ENCODE measurements at places on chromosomes 6 and 20.

DNA sequence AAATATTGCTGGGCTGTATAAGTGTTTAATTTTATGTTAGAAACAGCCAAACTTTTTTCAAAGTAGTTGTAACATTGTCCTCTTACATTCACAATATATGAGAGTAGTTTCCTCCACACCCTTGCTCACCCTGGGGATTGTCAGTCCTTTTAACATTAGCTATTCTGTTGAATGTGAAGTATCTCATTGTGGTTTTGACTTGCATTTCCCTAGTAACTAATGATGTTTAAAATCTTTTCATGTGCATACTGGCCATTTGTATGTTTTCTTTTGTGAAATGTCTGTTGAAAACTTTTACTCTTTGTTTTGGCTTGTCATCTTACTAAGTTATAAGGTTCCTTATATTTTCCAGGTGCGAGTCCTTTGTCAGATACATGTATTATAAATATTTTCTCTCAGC lies 32.9 kb downstream of the TRIM38 start:
- DNase-seq = no peak

- DNase-seq = no peak
Observed at GRCh38 chr6:63447134-63447533, 125.1 kb upstream of the LOC128125822 start.

- peak; percentile 84 for DNase-seq
Observed at GRCh38 chr20:58818586-58819285, 32.0 kb downstream of the GNAS-AS1 start.

- no peak for DNase-seq
Observed at GRCh38 chr20:21562656-21563055, 48.8 kb upstream of the NKX2-2 start.

GRCh38 chr6:100809346-100809745 lies 71.8 kb downstream of the ASCC3 start:
- no peak for DNase-seq

DNA sequence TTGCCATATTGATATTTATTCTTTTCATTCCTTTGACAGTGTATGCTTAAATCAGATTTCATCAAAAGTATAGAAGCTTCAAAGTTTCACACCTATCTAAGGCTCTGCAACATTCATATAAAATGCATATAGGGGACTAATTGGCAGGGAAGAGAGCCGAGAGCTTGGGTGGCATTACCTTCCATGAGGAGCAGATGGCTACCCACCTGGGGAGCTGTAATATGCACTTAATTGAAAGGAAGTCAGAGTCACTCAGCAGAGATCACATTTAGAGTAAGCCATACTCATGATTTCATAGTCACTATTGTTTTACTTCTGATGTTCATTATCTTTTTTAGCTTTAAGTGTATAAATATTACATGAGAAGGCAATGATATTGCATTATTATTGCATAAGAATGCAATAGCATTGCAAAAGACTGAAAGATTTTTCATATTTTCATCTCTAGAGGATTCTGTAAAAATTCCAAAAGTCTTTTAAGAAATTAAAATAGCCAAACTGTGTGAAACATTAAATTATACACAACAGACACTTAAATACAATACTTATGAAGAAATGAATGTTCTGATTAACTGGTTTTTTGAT lies 1305.2 kb downstream of the EPHA7 start:
- DNase-seq = no peak

GRCh38 chr6:12896208-12896733 lies 179.7 kb downstream of the PHACTR1 start:
- no peak for DNase-seq

DNA sequence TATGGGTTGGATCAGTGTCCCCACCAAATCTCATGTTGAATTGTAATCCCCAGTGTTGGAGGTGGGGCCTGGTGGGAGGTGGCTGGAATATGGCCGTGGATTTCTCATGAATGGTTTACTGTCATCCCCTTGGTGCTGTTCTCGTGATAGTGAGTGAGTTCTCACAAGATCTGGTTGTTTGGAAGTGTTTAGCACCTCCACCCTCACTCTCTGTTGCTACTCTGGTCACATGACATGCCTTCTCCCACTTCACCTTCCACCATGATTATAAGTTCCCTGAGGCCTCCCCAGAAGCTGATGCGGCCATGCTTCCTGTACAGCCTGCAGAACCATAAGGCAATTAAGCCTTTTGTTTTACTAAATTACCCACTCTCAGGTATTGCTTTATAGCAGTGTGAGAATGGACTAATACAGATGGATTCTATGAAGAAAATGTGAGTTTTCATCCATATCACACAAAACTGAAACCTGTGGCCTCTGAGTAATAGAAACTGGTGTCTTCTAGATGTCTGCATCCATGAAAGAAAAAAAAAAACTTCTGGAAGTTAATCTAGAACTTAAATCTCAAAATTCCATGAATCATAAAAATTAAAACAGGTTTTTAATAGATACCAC lies 39.3 kb downstream of the MBOAT1 start:
- DNase-seq = no peak

GRCh38 chr6:157020881-157021343 lies 243.7 kb downstream of the ARID1B start:
- peak; percentile 76 for DNase-seq

DNA sequence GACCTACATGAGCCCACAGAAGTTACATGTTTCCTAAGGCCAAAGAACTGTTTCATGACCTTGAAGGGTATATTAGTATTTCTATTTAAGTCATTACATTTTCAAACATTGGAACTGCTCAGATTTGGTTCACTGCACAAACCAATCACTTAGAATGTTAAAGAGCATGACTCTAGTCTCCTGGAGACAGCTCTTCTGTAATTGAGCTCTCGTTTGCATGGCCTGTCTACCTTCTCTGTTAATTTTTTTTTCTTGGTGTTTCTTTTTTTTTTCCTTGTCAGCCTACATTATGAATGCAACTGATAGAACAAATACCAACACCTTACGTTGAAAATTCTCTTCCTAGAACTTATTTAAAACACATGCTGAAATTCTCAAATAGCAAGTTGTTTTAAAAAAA lies 860.2 kb upstream of the MAP3K7 start:
- no peak for DNase-seq

DNA sequence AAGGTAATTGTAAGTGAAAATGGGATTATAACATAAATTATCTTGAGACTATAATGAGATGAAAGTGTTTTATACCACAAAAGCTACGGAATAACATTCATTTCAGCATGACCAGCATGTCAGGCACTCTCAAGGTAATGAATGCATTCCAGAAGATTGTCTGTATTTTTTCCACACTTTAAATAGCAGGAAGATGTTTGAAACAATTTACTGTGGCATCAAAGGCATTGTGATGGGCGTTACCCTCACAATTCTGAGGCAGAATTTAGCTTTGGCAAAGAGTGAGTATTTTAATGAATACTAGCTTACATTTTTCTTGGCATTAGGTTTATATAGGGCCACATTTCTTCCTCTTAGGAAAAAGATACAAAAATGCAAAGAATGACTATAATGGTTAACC lies 627.2 kb downstream of the BCKDHB start:
- no peak for DNase-seq

DNA sequence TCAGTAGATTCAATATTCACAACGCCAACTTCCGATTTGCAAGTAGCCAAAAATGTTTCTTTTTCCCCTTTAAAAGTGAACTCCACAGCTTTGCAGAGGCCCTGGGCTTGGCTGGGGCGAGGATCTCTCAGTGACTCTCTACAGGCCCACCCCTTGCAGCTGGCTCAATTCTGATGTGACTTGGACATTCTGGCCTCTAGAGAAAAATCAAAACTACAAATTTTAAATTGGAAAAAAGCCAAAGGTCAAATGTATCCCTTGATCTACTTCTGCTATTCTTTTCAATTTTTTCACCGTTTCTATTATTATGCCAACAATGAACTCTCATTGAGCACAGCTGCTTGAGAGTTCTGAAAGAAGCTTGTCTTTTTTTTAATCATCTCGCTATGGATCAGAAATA lies 245.9 kb upstream of the HS3ST5 start:
- DNase-seq = no peak

GRCh38 chr6:132199343-132199742 lies 201.9 kb downstream of the MOXD1 start:
- DNase-seq = no peak

DNA sequence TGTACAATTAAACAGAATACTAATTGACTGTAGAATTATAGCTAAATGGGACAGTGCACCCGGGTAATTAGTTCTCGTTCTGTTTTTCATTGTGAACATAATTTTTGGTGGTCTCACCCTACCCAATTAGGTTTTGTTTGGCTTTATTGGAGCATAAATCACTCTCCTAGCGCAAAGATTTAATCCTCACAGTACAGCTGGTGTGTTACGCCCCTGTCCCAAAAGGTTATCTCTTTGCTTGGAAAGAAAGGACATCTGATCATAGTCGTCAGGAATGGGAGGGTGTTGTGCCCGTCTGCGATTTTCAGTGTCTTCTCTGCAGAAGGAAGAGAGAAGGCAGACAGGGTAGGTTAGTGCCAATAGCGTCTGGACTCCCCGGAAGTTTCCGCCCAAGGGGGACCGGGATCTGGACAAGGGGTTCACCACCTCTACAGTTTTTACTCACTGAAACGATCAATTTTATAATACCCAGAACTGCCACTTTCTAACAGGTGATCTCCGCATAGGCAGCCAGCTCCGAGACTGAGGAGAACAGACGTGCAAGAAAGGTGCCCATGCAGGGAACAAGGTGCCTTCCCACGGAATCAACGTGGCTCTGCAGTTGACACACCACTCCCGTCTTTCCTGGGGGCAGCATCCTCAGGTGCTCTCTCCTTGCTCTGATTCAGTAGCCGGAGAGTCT lies 617.4 kb upstream of the CDH4 start:
- DNase-seq = no peak

GRCh38 chr6:35258858-35259193 lies 709 bp upstream of the ZNF76 start:
- peak; percentile 65 for DNase-seq

DNA sequence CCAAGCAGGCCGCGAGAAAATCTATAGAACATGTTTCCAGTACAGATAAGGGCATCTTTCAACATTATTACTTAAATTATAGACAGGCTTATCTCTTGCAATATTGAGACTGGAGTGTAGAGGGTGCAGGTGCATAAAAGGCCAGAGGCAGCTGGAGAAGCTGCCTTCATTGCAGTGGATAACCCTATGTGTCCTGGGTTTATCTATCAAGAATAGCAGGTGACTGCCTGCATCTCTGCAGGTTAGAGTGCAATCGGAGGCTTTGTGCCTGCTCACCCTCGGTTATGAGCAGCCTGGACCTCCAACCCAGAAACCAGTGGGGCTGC lies 28.7 kb upstream of the ECI2 start:
- DNase-seq = no peak

All from stimulated activated CD8-positive, alpha-beta memory T cell treated with anti-CD3 and anti-CD28 coated beads, Interleukin-4, amount 100 ng/mL, for 48 hours (primary cell).